ENCODE measurements at places on chromosomes 3 and 15. TPM values are rescaled to one million over a fixed set of nuclear protein-coding genes. Genes with fewer than 3 reads are reported as not detected.

The COX17 gene
- total RNA-seq, result 5.0 TPM

- DNase-seq, result peak; percentile 47
Measured at GRCh38 chr3:192408647-192409200, 318.6 kb downstream of the FGF12 start.

GRCh38 chr15:32718227-32718820, 520 bp downstream of the GREM1 start:
- DNase-seq, result no peak

DNA sequence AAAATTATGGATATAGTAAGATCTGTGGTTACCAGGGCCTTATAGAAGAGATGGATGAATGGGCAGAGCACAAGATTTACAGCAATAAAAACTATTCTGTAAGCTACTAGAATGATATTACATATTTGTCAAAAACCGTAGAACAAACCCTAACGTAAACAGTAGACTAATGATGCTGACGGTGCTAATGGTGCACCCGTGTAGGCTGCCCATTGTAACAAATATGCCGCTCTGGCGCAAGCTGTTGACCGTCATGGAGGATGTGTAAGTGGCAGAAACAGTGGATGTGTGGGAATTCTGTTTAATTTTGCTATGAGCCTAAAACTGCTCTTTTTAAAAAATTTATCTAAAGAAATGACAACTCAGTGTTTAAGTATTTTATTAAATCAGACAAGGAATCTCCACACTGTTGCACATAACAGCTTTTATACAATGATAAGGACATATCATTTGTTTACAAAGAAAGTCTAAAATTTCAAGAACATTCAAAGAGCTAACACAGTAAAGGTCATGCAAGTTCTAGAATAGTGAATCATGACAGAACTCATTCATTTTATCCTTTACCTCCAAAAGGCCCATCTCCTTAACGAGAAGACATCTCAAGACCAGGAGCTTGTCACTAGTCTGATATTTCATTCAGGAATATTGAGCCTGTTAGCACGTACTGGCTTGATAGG, 32.8 kb downstream of the TFRC start:
- DNase-seq, result no peak

The FBLN2 gene
- 5.0 TPM for total RNA-seq

DNA sequence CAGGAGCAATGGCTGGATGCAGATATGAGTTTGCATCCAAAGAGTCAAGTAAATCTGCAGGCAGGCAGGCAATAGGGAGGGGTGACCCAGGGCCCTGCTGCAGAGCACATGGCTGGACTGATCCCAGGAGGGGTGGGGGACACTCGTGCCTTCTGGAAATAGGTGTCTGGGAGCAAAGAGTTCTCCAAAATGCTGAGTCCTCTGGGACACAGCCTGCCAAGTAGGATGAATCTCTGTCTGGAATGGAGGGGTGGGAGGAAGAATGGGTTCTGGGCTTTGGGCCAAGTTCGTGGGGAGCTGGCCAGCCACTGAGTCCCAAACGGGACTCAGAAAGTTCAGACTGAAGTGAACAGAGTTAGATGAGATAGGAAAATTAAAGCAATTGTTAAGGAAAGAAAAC, 214.5 kb downstream of the MTHFS start:
- peak; percentile 19 for DNase-seq

- DNase-seq, result no peak
Measured at GRCh38 chr3:150357923-150358607, 50.0 kb upstream of the TSC22D2 start.

DNA sequence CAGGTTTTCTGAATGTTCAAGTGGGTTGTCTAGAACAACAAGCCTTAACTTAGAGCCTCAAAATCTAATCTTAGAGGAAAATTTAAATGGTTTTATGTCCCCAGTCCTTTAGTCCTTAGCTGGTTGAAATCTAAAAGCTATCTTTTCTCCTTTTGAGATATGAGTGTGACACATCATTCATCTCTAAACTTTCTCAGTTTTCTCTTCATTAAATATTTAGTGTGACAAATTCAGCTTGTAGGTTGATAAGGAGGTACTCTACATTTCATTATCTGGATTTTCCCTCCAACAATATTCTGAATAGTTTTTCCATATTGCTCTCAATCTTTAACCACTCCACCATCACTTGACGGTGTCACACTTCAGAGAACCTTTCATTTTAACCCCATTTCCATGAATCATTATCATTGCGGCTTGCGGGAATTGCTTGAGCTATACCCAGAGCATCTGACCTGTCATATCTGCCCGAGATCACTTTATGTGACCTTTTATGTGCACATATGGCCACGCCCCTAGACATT, 16.1 kb upstream of the ATP8B4 start:
- no peak for DNase-seq

- no peak for DNase-seq
Measured at GRCh38 chr3:150033721-150034120, 63.0 kb upstream of the PFN2 start.

GRCh38 chr3:24683633-24684384, 189.2 kb upstream of the THRB start:
- peak; percentile 66 for DNase-seq

The THPO gene
- 0.20 TPM for total RNA-seq

GRCh38 chr3:186732169-186732766, 15.1 kb downstream of the KNG1 start:
- no peak for DNase-seq

DNA sequence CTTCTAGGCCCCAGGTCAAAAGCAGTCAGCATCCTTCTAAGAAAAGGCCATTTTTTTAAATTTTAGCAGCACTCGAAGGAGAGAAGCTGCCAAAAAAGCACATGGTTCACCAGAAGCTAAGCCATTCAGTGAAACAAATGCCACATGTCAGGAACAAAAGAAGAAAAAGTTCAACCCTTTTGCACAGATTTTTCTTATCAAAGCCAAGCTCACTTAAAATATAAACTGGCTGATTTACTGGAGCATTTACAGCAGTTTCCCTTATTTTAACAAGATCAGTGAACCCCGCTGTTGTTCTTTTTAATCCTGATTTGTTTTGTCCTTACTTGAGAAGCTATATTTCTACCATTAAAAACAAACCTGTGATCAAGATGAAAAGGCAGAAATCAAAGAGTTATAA, 46.5 kb upstream of the SYNPR start:
- peak; percentile 68 for DNase-seq

- no peak for DNase-seq
Measured at GRCh38 chr3:23723930-23724329, 81.8 kb upstream of the UBE2E1 start.

DNA sequence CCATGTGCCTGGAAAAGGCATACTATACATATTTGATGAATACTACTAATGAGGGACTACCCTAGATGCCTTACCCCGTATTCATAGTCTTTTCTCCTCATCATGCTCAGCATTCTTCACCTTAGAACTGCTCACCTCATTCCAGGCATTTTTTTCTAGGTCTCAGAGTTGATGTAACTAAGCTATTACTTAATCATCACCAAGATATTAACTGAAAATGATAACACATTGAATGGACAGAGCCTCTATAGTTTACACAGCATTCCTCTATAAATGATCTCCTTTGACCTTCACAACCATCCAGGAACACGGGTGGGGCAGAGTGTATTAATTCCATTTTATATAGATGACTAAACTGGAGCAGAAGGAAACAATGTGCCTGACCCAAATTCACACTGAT, 174.1 kb upstream of the DPH6 start:
- DNase-seq, result no peak

The ISL2 gene
- 0.44 TPM for total RNA-seq

GRCh38 chr3:73479325-73479724, 145.4 kb downstream of the PDZRN3 start:
- no peak for DNase-seq

The BMF gene
- 14.3 TPM for total RNA-seq

The KCNAB1 gene
- total RNA-seq, result 12.6 TPM

GRCh38 chr3:126498929-126499328, 18.6 kb downstream of the UROC1 start:
- DNase-seq, result no peak

DNA sequence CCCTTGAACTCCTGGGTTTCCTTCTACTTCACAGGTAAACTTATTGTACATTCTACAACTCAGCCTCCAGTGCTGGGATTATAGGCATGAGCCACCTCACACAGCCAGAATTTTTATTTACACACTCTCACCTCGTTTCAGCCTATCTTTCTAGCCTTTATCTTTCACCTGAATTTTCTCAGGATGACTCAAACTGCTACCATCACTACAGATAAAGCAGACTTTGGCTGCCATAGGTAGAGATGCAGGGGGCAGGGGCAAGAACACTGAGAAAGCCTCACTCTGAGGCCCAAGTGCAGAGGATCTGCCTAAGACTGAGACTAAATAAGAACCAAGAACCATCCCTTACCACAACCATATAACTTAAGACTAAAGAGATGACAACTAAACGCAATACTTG, 59.0 kb downstream of the ETFA start:
- DNase-seq, result no peak

GRCh38 chr3:49844464-49845183, 11.7 kb downstream of the TRAIP start:
- DNase-seq, result no peak

- DNase-seq, result no peak
Measured at GRCh38 chr3:139548801-139549200, 9.3 kb upstream of the RBP1 start.

GRCh38 chr3:136844724-136845123, 17.3 kb upstream of the NCK1 start:
- DNase-seq, result no peak

DNA sequence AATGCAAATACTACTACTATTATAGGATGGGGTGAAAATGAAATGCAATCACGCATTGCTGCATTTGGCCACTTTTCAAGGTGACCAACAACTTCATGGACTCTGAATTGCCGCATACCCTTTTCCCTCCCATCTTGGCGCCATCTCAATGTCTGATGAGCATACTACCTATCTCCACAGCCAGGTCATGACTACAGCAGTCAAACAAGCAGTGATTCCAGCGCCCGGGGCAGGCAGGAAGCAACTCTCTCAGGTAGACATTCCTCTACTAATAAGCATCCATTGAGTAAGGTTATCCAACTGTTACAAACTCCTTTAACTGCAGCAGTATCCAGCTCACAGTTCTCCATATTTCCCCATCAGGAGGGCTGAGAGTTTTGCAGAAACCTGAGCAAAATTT, 155.4 kb downstream of the ADAMTS17 start:
- DNase-seq, result no peak

DNA sequence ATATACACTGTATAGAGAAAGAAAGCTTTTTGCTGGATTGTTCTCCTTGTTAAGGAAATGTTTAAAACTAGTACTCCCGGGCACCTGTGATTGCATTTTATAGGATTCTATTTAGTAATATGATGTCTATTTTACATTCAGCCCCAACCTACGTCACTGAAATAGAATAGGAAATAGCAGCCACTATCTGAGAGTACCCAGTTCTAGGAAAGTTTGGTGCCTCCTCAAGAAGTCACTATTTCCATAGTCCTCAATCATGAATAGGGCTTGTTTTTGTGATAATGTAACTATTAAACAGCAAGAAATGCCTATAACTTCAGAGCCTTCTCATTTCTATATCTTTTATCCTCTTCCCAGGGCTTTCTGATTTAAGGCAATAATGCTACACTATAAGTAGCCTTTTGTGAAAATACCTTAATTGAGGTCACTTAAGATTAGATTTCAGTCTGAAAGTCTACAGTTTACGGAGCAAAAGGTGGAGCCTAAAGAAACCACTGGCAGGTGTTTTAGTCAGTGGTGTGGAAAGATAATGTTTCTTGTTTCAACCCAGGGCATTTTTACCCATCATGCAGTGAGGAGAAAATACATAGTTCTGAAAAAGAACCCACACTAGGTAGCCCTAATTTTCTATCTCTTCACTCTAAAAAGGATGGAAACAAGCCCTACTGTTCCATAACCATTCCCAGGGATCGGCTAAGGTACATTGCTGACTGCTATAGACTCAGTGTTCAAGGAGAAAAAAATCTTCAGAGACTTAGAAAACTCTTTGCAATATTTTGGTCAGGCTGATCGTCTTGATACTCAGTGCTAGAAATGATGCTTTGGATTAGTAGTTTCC, 38.7 kb downstream of the TIGIT start:
- no peak for DNase-seq

- DNase-seq, result no peak
Measured at GRCh38 chr3:114527036-114527644, 233.3 kb downstream of the TIGIT start.

- no peak for DNase-seq
Measured at GRCh38 chr15:50377867-50378751, 23.1 kb upstream of the GABPB1 start.

DNA sequence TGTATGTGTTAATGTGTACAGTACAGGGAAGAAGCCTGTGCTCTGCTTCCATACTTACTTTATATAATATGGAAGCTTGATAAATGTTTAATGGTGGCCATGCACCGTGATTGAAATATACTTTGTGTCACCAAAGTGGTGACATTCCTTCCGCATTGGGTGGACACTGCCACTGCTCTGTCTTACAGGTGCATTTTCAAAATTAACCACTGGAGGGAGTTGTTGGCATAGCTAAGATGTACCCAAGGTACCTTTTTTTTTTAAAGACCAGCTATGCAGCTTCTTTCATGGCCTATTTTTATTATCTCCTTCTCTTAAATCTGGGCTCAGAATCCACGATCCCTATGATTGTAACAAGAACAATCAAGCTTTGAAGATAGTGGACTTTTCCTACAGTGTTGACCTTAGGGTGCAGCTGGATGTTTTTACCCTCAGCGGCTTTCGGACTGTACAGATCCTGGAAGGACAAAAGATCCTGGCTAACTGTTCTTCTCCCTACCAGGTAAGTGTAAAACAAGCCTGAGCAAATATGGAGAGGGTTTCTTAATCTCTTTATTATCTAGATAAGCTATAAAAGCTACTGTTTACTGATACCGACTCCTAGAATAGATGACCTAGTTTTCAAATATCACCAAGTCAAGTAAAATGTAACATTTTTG, 21.6 kb upstream of the PAK6 start:
- peak; percentile 91 for DNase-seq

The TMCO5A gene
- total RNA-seq, result not detected

All from G401 (cell line).